Stimulated activated CD8-positive, alpha-beta memory T cell treated with anti-CD3 and anti-CD28 coated beads, Interleukin-4, amount 100 ng/mL, for 1 hour (primary cell): ENCODE measurements at places on chromosomes 2 and 18.

DNA sequence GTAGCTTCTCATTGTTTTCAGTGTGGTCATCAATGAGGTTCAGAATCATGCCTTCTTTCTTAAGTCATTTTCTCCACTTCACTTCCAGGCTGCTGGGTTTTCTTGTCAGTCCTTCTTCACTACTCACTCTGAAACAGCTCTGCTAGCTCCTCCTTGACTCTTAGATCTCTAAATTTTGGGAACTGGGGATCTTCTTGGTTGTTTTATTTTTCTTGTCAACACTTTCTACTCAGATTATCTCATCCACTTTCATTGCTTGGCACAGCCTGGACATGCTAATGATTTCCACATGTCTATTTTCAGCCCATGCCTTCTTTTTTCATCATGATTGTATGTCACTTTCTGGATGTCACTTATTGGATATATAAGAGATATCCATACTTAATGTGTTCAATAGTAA is 517.8 kb upstream of the DSEL start:
- no peak for DNase-seq

- DNase-seq, result no peak
These were observed 261.3 kb downstream of the CDH19 start for GRCh38 chr18:66342577-66342976.

GRCh38 chr2:108407864-108408729 is 30.3 kb downstream of the SULT1C4 start:
- DNase-seq, result no peak

DNA sequence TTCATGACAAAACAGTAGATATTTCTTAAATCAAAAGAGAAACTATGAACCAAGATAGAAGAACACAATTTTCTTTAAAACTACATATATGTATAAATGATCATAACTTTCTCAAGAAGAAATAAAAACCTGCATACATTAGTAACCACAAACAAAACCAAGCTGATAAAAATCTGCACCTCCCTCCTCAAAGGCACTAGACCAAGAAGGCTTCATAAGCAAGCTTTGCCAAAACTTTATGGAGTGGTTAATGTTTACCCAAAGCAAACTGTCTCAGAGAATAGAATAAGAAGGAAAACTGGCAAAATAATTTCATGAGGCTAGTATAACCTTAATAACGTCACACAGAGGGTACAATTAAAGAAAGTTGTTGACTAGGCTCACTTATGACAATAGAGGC is 138.3 kb downstream of the ZBTB7C start:
- DNase-seq, result no peak

- no peak for DNase-seq
These were observed 134.5 kb upstream of the CAB39 start for GRCh38 chr2:230578106-230578505.

DNA sequence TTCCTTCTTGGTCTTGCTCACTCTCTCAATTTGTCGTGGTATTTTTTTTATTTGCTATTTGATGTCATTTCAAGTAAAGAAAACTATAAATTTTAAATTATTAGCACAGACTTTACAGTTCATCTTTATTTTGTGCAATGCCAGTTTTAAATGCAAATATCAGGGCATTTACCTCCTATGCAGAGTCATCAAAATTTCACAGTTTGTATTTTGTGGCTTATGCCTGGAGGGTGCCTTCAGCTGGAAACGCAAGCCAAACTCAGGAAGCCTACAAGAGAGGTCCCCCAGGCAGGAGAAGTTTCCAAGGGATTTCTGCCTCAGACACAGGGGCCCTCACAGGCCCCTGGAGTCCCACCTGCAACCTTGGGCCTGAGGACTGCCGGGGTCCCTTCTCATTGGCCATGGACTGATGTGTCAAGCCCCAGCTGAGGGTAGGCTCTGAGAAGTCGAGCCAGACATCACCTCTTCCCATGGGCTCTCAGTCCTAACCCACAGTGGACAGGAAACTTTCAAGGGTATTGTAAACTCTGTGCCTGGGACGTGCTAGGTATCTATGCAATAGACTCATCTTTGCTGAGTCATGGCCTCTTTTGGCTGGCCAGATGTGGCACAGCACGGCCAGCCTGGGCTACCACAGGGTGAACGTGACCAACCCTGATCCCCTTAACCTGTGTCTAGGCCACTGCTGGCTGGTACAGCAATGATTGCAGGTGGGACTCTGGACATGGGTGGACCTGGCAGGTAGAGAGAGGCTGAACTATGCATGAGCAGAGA is 236.5 kb downstream of the CELF4 start:
- no peak for DNase-seq

GRCh38 chr2:32960647-32961403 is 14.1 kb downstream of the LTBP1 start:
- no peak for DNase-seq

GRCh38 chr2:179022685-179023084 is 27.3 kb downstream of the CCDC141 start:
- DNase-seq, result no peak

- no peak for DNase-seq
These were observed 16.0 kb downstream of the APCDD1 start for GRCh38 chr18:10470429-10470828.

- no peak for DNase-seq
These were observed 11.5 kb downstream of the GPR55 start for GRCh38 chr2:230913406-230914143.

GRCh38 chr2:19812166-19812565 is 89.6 kb downstream of the TTC32 start:
- no peak for DNase-seq

DNA sequence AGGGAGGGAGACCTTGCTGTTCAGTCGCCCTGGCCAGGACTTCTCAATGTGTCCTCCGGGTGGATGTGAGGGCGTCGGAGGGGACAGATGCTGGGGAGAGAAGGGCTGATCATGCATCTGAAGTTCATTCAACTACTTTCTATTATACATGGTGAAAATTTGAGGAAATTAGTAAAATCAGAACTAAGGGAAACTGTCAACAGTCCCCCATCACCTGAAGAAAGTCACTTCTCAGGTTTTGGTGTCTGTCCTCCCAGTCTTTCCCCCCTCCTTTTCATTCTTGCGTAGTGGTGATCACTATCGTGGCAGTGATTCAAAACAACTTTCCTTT is 17.4 kb upstream of the ACKR3 start:
- no peak for DNase-seq

- DNase-seq, result no peak
These were observed 195.3 kb upstream of the EPHA4 start for GRCh38 chr2:221767106-221768012.

GRCh38 chr2:110946902-110947301 is 173.8 kb upstream of the BCL2L11 start:
- DNase-seq, result no peak

- DNase-seq, result no peak
These were observed 92.2 kb downstream of the C1QL2 start for GRCh38 chr2:119066272-119066804.

DNA sequence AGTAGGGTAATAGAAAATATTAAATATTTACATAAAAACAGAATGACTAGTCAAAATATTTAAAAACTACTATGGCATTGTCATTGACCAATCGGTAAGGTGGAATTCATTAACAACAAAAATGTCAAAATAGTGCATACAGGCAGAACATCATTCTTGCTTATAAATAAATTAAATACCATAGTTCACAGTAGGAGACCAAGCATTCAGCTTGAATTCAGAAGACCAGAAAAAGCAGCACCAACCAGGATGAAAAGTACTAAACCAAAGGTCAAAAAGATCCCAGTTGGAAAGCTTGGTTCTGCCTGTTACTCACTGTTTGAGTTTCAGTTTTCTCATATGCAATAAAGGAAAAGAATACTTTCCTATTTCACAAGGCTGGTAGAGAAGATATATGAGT is 244.3 kb downstream of the OSR1 start:
- DNase-seq, result no peak
